Right renal cortex interstitium (tissue), 3 donors: ENCODE measurements at places on chromosomes 7 and 10. TPM values are rescaled to one million over a fixed set of nuclear protein-coding genes. Genes with fewer than 3 reads are reported as not detected.

- no peak for DNase-seq
Measured at GRCh38 chr10:132483394-132483793, 54.2 kb upstream of the INPP5A start.

DNA sequence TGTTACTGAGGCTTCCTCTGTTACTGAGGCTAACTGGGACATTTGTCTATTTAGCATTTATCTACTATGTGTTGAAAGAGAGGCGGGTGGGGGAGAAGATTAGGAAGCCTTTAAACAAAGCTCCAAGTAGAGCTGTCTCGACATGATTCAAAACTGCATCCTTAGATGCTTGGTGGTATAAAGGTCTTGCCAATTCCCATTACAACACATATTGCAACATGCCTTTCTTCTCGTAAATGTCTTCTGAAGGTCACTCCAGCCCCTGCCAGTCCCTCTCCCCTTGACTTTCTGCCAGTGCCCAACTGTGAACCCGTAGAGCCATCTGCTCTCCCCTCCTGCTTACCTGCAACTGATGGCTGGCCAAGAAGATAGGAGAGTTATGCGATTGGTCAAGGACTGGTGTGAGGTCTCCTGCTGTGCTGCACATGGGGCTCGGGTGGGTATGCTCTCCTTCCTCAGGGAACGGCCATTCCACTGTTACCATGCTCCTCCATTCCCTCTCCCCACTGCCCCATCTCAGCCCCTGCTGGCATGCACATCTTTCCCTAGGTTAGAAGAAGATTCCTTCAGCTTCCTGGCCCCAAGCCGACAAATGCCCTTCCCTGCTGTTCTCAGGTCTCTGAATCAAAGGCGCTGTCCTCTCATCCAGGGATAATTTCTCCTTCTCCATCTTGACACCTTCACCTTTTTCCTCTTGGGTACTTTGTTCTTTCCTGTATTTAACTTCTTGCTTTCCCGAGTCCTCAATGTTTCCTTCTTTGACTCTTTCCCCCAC lies 43.6 kb upstream of the ZNF32 start:
- DNase-seq = no peak

- no peak for DNase-seq
Measured at GRCh38 chr10:97427571-97428179, 1.7 kb downstream of the PGAM1 start.

The CAMK2B gene
- 1.7 TPM for polyA plus RNA-seq

The LIPM gene
- not detected for polyA plus RNA-seq

The GHRHR gene
- polyA plus RNA-seq = 0.19 TPM
